ENCODE measurements at places on chromosomes 6 and 20.

GRCh38 chr6:14932485-14933182, 313.2 kb upstream of the JARID2 start:
- no peak for DNase-seq

GRCh38 chr6:157761331-157761921, 61.6 kb upstream of the SNX9 start:
- DNase-seq, result no peak

- DNase-seq, result no peak
These were observed 8.2 kb downstream of the C6orf62 start for GRCh38 chr6:24710519-24711303.

DNA sequence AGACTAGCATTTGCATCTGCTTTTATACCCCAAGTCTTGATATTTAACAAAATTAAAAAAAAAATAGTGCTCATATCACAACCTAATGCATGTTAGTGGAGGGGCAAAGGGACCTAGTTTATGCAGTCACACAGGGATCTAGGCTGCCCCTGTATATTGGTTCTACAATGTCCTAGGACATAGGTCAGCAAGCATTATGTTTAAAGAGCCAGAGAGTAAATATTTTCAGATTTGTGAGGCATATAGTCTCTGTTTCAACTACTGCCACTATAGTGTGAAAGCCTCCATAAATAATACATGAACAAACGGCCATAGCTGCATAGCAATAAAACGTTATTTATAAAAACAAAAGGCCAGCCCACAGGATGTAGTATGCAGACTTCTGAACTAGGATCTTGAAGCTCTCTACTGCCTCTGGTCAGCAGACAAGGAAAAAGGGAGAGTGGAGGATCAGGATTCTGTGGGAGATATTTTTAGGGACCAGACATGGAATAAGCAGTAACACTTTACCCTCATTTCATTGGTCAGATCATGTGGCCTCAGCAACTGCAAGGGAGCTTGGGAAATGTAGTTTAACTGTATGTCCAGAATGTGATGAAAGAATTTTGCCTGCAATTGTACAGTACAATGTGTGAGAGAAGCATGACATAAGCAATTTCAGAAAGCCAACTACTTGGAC, 414.2 kb upstream of the SPTLC3 start:
- DNase-seq, result no peak

GRCh38 chr6:712805-713204, 19.9 kb upstream of the EXOC2 start:
- DNase-seq, result no peak

DNA sequence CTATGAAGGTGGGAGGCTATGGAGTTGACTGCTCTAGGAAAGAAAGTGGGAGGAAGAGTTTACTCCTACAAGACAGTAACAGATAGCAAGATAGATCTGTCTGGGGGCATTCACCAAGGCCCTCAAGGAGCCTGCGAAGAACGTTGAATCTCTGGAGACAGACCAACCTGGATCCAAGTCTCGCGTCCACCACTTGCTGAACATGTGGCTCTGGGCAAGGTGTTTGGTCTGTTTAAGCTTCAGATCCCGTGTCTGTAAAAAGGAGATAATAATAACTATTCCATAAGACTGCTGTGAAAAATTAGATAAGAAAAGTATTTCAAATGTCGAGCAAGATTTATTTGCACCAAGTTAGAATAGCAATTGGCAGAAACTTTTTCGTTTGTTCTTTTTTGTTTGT, 8.1 kb upstream of the EEF1A1 start:
- DNase-seq, result no peak

DNA sequence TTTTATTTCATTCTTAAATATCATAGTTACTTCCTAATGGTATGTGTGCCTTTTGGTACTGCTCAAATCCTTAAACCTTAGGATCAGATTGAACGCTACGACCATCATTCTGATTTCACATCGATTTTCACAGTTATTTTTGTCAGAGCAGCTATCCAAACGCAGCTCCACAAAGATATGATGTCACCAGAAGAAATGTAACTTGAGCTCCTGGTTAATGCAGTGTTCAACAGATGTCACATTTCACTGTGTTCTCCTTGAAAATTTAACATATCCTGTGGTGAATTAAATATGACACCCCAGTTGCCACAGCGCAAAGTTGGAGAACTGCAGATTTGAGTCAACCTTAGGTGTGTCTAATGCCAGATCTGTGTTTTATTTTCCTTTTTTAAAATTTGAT, 81.4 kb downstream of the CTNNBL1 start:
- no peak for DNase-seq

- DNase-seq, result no peak
These were observed 895.6 kb upstream of the MAP3K7 start for GRCh38 chr6:91482498-91482897.

DNA sequence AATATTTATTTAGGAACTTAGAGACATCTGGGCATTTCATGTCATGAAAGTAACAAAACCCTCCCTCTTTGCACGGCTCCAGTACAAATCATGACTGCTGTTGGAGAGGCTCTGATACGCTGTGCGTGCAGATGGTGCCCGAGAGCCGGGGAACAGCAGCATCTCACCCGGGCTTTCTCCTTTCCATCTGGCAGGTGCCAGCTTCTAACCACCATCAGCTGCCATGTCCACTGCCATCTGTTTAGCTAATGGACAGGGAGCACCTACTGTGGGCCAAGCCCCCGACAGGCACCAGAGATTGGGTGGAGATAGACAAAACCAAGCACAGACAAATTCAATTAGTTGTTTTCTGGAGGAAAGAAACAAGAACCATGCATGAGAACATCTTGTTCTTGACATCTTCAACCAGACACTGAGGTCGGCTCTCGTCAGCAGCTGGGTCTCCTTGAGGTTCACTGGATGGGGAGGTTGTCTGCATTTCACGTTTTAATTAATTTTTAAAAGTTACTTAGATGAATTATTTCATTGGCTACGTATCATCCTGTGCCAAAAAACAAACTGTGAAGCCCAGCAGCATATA, 323.7 kb downstream of the THBS2 start:
- no peak for DNase-seq

- DNase-seq, result peak; percentile 28
These were observed 108.7 kb downstream of the FYN start for GRCh38 chr6:111764238-111765175.

All from GM19239 (cell line).